ENCODE measurements at places on chromosomes 6 and 20. TPM values are rescaled to one million over a fixed set of nuclear protein-coding genes. Genes with fewer than 3 reads are reported as not detected.

Gene FUCA2
- total RNA-seq, result 94.6 TPM

Gene TENT5A
- total RNA-seq, result 118 TPM

Gene GTF2H4
- 12.3 TPM for total RNA-seq

Gene ADGB
- total RNA-seq, result not detected

Gene VSX1
- total RNA-seq, result not detected

Gene MATN4
- not detected for total RNA-seq

Gene SAMD5
- 2.8 TPM for total RNA-seq

Gene LHFPL5
- total RNA-seq, result not detected

Gene PACRG
- 0.26 TPM for total RNA-seq

Gene KATNA1
- total RNA-seq, result 35.8 TPM

Gene DDO
- 4.9 TPM for total RNA-seq

Gene C6orf163
- total RNA-seq, result 6.8 TPM

Gene OR2H1
- not detected for total RNA-seq

Gene TRAPPC3L
- 0.11 TPM for total RNA-seq

Gene TMEM170B
- 2.5 TPM for total RNA-seq

Gene RGS17
- 1.1 TPM for total RNA-seq

Gene FLOT1
- 99.3 TPM for total RNA-seq

Gene HELZ2
- 30.4 TPM for total RNA-seq

Gene FOXA2
- total RNA-seq, result not detected

Gene MYBL2
- total RNA-seq, result 8.4 TPM

Gene GRIK2
- total RNA-seq, result 0.32 TPM

Gene ZBTB9
- total RNA-seq, result 5.0 TPM

Gene LY6G6F
- not detected for total RNA-seq

Gene MAD2L1BP
- total RNA-seq, result 26.1 TPM

Gene FAM209A
- not detected for total RNA-seq

Gene COL9A3
- total RNA-seq, result 1.0 TPM

Gene CST2
- not detected for total RNA-seq

Gene TRIM31
- not detected for total RNA-seq

Gene MYCT1
- 0.13 TPM for total RNA-seq

Gene VWA7
- 1.9 TPM for total RNA-seq

Gene ETV7
- 6.7 TPM for total RNA-seq

Gene FUT9
- not detected for total RNA-seq

Gene UNC93A
- total RNA-seq, result not detected

Gene GPLD1
- 2.2 TPM for total RNA-seq

Gene SCRT2
- not detected for total RNA-seq

Gene IYD
- under 0.01 TPM for total RNA-seq

Gene NOL7
- 52.9 TPM for total RNA-seq

Gene CHRNA4
- total RNA-seq, result not detected
